Right forelimb (tissue), 1 donor: ENCODE measurements at places on chromosomes 5 and 9.

DNA sequence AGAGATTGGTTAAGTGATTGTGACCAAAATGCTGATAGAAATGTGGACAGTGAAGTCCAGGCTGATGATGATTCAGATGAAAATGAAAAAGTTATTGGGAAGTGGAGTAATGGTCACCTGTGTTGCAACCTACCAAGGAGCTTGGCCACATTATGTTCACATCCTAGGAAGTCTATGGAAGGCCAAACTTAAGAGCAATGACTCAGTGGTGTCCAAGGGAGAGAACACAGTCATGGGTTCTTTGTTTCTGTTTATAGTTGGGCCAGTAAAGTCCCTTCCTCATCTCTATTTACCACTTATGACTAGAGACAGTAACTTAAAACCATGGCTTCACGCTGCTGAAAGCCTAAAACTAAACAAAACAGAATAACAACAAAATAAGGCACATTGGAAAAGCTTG, 555.3 kb upstream of the DAB2 start:
- no peak for DNase-seq

- DNase-seq = no peak
Observed at GRCh38 chr5:94433397-94434163, 184.8 kb downstream of the KIAA0825 start.

DNA sequence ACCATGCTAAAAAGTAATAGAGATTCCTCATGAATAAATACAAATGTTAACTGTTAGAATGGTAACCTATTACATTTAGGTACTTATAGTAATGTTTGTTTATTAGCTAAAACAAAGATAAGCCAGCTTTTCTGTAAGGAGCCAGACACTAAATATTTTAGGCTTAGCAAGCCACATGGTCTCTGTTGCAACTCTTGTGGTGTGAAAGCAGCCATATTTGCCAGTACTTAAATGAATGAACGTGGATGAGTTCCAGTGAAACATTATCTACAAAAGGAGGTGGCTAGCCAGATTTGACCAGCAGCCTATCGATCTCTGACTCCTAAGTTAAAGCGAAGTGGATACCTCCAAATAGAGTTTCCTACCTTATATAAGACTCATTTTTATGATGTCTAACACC, 331.6 kb downstream of the CDH12 start:
- DNase-seq = no peak

- peak; percentile 33 for DNase-seq
Observed at GRCh38 chr5:133842846-133843611, 125.4 kb downstream of the C5orf15 start.

DNA sequence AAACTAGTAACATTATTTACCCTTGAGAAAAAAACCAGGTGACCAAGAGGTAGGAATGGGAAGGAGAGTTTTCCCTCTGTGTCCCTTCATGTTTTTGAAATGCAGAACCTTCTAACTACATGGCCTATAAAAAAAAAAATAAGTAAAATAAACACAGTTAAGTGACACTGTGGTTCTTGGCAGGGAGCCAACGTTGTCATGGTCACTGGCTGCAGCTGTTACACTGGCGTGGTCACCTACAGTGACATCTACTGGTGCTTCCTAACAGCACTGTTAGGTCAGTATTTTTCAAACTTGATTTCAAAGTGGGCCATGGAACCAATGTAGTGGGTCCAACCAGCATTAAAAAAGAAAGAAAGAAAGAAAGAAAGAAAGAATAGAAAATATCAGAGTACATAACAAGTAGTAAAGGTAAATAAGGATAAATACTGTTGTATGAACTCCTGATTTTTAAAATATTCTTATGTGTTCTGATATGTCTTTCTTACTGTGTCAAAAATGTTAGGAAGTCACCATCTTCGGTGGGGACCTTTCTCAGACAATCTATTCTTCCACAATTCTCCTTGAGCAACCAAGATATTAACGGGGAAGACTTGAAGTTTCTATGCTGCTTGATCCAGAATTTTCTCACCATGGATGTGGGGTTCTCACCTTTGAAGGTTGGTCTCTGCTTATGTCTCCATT, 59.1 kb upstream of the PJA2 start:
- DNase-seq = peak; percentile 92
